ENCODE measurements at places on chromosomes 2 and 18. TPM values are rescaled to one million over a fixed set of nuclear protein-coding genes. Genes with fewer than 3 reads are reported as not detected.

The KCNIP3 gene
- total RNA-seq, result 2.1 TPM

The NXPH2 gene
- not detected for total RNA-seq

DNA sequence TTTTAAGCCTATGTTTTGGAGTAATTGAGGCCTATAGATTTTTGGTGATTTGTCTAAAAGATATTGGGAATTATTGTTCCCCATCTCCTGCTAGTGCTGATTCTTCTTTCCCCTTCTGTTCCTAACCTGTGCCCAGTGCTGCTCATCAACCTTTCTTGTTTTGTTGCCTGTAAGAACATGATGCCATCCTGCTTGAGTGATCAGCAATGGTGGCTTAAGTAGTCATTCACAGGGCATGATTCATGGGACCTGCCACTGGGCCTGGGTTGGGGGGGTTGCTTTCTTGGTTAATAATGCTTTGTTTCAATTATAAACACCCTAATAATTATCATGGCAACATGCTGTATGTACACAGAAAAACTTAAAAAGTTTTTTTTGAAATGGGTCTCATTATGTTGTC lies 562.9 kb upstream of the SETBP1 start:
- no peak overlapping the region for H3K27ac ChIP-seq
- no peaks in the 10 kb centered on the region for H3K4me1 ChIP-seq
- no peak for DNase-seq

- H3K27me3 ChIP-seq, result no peaks in the 10 kb centered on the region
- H3K36me3 ChIP-seq, result peaks cover 1% of the 10 kb centered on the region
- peaks cover 30% of the 10 kb centered on the region for H3K4me1 ChIP-seq
- H3K4me3 ChIP-seq, result no peak overlapping the region
- peak; percentile 95 for DNase-seq
- peak overlapping the region; percentile 100 for H3K27ac ChIP-seq
Observed at GRCh38 chr2:156334496-156335478, 2.3 kb upstream of the NR4A2 start.

The CNTNAP5 gene
- total RNA-seq, result 0.08 TPM

GRCh38 chr2:133591164-133591563 lies 22.9 kb upstream of the NCKAP5 start:
- H3K4me1 ChIP-seq, result no peaks in the 10 kb centered on the region
- no peaks in the 10 kb centered on the region for H3K27me3 ChIP-seq
- no peak for DNase-seq
- no peak overlapping the region for H3K4me3 ChIP-seq

GRCh38 chr2:14975381-14975780 lies 342.9 kb downstream of the LRATD1 start:
- no peaks in the 10 kb centered on the region for H3K27me3 ChIP-seq
- no peak for DNase-seq
- no peaks in the 10 kb centered on the region for H3K36me3 ChIP-seq
- no peaks in the 10 kb centered on the region for H3K4me1 ChIP-seq
